ENCODE measurements at places on chromosomes 4 and X. TPM values are rescaled to one million over a fixed set of nuclear protein-coding genes. Genes with fewer than 3 reads are reported as not detected.

- no peak for DNase-seq
Observed at GRCh38 chr4:7679406-7680040, 244.8 kb upstream of the PSAPL1 start.

The ARMCX5 gene
- total RNA-seq, result 7.9 TPM

The ETNPPL gene
- total RNA-seq, result 5.7 TPM

GRCh38 chr4:112144546-112145325 lies 518 bp upstream of the FAM241A start:
- DNase-seq, result no peak

DNA sequence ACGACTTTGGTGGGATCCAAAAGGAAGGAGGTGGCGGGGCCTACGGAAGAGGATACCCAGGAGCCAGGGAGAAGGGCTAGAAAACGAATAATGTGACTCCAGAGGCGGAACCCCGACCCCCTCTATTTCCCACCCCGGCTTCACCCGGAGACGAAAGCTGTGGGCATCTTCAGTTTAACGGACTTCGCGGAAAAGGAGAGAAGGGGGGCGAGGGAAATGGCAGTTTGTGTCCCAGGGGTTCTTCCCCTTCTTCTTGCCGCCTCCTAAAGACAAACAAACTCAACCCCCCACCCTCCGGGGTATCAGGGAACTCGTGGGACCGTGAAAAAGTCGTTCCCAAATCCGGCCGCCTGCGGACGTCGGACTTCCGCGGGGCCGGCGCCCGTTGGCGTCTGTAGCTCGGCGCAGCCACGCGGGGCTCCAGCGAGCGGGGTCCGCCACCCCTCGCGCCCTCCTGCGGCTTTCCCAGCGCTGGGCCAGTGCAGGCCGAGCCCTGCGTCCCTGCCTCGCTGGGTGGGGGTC lies 3.6 kb upstream of the LEF1 start:
- no peak for DNase-seq

- DNase-seq, result no peak
Observed at GRCh38 chr4:151694961-151695720, 65.7 kb downstream of the GATB start.

The CACNA1F gene
- total RNA-seq, result 0.08 TPM

All from right atrium auricular region (tissue), 2 donors.